Activated CD4-positive, alpha-beta T cell treated with anti-CD3 and anti-CD28 coated beads for 36 hours (primary cell): ENCODE measurements at places on chromosomes 3 and 15. TPM values are rescaled to one million over a fixed set of nuclear protein-coding genes. Genes with fewer than 3 reads are reported as not detected.

DNA sequence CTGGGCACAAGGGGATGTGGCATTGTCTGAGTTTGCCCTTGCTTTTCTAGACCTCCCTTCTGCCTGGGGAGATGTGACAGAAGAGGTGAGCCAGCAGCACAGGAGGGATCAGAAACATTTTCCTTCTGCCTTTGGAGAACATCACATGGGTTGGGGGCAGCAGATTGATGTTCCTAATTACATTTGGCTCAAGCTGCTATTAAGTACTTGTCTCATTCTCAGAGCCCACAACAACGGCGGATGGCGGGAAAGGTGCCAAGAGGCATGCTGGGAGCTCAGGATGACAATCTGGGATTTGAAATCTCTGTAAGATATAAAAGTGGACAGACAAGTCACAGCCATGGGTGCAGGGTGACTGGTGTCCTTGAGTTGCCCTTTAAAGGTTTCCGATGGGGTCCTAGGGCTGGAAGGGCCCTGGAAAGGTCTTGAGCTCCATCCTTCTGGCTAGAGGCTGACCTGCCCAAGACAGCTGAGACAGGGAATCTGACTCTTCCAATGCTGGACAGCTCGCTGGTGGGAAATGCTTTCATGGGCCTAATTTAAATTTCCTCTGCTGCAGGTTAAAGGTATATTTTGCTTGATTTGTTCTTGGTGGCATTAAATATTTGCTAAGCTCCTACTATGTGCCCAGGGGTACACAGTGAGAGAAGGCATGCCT lies 2.4 kb upstream of the CORO2B start:
- DNase-seq, result no peak

- DNase-seq, result no peak
Observed at GRCh38 chr3:100033903-100034471, 80.3 kb downstream of the FILIP1L start.

DNA sequence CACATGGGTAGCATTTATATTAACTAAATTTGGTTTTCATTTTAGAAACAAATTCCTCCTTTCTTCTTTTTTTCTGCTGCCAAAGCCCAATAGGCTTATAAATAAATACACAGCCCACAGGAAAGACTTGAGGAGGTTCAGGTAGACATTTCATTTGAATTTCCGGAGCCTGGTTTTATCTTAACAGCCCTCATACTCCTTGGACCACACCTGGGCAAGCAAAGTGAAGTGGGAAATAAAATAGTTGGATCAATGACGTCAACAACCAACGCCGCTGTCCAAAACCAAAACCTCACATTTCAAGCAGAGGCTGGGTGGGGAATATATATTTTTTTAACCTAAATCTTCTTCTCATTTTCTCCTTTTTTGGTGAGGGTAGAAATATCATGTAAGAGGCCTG lies 53.2 kb downstream of the RFTN1 start:
- DNase-seq, result no peak

DNA sequence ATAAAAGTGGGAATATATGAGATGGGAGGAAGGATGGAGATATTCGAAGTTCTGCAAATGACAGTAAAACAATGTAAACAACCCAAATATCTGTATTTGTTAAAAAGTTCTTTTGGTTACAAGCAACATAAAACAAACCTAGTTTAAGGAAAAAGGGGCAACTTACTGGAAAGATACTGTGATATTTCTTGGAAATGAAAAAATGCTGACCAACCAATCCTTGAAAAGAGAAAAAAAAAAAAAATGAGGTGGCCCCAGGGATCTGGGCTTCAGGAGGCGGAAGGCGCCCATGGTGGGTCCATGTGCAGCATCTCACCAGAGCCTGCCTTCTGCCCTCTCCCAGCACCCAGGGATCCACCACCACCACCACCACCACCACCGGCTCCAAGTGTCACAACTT lies 59.1 kb downstream of the VGLL4 start:
- DNase-seq, result no peak

- DNase-seq, result no peak
Observed at GRCh38 chr3:77601823-77602415, 562.0 kb downstream of the ROBO2 start.

- no peak for DNase-seq
Observed at GRCh38 chr15:66163553-66163952, 90.0 kb downstream of the MEGF11 start.

The BFSP2 gene
- 0.21 TPM for total RNA-seq

The EPHB1 gene
- total RNA-seq, result 0.60 TPM
